ENCODE measurements at places on chromosomes 6 and 20.
A peak's percentile ranks its signal among the peaks of the same experiment; 100 is the strongest.

- peak; percentile 22 for DNase-seq
These were observed 2.4 kb downstream of the DYNLT1 start for GRCh38 chr6:158642097-158642601.

DNA sequence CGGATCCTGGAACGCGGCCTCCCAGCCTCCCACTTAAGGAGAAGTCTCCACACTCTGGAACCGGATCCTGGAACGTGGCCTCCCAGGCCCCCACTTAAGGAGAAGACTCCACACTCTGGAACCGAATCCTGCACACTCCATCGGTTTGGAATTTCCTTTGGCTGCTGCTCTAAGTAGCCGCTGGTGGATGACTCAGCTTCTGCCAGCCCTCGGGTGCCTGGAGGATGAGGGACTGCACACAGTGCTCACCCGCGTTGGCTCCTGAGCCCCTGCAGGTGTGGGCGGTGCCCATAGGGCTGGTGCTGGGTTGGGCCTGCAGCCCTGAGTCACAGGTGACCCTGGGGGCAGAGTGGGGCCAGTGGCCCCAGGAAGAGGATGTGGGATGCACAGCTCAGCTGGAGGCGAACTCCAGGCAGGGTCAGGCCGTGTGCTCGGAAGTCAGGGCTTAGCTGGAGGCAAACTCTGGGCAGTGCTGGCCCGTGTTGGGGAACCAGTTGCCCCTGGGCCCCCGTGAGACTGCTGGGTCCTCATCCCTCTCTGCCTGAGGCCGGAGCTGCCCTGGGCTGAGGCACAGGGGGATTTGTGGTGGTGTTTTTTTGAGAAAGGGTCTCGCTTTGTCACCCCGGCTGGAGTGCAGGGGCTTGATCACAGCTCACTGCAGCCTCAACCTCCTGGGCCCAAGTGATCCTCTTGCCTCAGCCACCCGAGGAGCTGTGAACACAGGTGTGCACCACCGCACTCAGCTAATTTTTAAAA is 13.9 kb upstream of the TNFRSF6B start:
- peak; percentile 68 for DNase-seq

GRCh38 chr6:33915134-33915533 is 111.3 kb upstream of the MLN start:
- peak; percentile 36 for DNase-seq

GRCh38 chr6:140403020-140403419 is 1028.6 kb upstream of the CITED2 start:
- DNase-seq = no peak

GRCh38 chr20:63222541-63222940 is 6.6 kb upstream of the YTHDF1 start:
- no peak for DNase-seq

DNA sequence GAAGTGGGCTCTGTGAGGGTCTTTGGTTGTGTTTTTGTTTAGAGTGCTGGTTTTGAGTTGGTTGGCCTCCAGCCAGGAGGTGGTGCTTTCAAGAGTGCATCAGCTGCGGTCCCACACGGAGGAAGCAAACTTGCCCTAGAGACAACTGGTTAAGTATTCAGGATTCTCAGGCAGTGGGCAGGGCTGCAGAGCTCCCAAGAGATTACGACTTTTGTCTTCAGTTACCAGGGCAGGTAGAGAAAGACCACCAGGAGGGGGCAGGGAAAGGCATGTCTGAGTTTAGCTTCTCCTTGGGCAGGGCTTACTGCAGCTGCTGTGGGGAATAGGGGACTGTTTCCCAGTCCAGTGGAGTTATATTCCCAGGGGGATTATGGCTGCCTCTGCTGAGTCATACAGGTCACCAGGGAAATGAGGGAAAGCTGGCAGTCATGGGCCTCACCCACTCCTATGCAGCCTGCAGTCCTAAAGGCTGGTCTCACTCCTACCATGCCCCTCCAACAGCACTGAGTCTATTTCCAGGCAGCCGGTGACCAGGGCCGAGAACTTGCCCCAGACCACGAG is 64.3 kb downstream of the TTI1 start:
- no peak for DNase-seq

DNA sequence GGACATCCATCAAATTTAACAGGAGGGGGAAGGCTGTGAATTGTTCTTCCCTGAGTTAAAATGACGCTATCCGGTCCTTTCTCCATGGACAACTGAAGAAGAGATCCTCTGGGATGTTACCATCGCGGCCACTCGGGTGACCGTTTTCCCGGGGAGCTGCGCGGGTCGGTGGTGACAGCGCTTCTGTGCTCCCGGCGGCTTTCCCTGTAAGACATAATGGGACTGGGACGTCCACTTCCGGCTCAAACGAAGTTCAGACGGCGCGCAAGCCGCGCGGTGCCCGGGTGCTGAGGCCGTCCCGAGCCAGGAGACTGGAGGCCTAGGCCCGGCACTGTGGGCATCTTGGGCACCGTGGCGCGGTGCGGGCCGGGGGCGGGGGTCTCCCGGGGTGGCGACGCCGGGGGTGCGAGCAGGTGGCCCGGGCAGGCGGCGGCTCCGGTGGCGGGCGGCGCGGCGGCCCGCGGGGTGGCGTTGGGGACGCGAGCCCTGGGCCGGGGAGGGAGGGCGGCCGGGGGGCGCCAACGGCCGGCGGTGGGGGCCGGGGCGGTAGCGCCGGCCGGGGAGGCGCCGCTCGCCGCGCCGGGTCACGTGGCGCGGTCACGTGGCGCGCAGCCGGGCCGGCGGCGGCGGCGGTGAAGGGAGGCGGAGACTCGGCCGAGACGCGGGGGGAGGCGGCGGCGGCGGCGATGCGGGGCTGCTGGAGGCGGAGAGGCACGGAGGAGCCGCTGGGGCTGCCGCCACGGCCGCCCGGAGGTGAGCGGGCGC is 63.6 kb downstream of the GTF2H5 start:
- DNase-seq = peak; percentile 92

GRCh38 chr6:6191476-6191875 is 129.0 kb downstream of the F13A1 start:
- peak; percentile 15 for DNase-seq

- peak; percentile 77 for DNase-seq
These were observed 15.5 kb downstream of the SDCBP2 start for GRCh38 chr20:1313236-1313964.

DNA sequence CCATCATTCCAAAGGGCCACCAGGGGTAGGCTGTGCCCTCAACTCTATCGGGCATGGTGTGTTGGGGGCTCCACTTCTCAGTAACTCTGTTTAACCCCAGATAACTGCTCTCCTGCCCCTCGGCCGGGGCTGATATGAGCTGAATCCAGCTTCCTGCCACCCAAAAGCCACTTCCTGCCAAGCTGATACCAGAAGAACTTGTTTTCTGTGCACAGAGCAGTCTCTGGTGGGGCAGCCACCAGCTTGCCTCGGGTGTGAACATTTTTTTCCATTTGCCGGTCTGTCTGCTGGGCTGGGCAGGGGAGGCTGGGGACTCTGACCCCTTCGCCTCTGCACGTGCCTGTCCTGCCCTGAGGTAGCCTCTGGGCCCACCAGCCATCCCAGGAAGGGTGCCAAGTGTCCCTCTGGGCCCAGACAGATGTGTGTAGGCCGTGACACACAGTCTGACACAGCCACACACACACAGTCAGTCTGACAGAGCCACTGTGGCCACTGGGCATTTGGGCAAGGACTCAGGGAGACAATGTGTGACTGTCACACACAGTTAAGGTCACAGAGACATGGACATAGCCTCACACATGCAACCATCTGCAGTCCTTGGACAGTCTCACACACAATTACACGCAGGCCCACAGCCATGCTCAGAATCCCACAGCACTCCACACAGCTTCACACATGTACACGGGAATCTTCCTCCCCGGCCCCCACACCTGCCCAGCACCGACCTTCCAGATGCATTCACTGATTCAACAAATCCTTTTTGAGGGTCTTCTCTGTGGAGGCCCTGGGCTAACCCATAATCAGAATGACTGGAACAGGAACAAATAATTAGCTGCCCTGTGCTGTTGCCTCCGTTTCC is 45.1 kb downstream of the NOL4L start:
- peak; percentile 78 for DNase-seq

DNA sequence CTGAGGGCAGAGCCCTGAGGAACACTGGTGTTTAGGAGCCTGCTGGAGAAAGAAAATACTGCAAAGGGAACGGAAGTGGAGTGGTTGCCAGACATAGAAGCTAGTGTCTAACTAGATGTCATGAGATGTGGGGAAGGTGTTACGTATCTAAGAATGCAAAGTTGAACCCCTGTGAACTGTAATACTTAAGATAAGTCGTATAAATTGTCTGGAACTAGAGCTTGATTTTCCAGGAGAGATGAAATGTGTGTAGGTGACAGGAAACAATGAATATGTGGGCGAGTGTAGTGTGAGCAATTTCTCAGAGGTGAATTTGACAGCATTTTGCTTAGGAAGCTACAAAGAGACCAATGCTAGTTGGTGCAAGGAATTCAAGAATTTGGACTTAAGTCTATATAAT is 27.9 kb downstream of the ESR1 start:
- no peak for DNase-seq

DNA sequence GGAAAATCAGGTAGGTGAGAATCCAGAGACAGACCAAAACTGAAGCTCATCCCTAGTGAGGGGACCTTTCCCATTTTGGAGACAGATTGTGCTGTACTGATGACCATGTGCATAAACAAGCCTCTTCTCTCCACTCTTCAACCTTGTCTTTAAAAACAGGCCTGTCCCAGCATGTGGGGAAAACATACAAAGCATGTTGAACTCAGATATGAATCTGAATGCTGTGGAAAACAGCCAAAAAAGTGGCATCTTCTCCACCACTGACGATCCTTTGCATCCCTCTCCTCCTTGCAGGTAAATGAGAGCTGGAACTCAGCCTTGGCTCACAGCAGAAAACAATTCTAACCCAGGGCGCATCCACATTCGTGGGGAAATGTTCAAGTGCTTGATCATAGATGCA is 123.7 kb upstream of the FOXQ1 start:
- DNase-seq = no peak

DNA sequence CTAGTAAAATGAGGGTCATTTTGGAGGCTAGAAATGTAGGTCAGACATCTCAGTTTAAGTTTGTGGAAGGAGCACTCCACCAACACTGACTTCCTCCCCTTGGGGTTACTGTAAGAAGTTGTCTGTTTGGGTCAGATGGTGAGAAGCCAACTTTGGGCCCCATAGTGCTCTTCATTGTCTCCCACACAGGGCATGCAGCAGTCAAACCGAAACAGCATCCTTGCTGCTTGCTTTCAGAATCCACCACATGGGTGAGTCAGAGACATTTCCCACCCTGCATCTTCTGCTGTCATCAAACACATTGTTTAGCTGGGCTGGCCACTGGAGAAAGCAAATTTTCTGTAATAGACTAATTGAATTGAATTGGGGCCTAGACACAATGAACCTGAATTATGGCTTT is 16.8 kb downstream of the IL17F start:
- no peak for DNase-seq

DNA sequence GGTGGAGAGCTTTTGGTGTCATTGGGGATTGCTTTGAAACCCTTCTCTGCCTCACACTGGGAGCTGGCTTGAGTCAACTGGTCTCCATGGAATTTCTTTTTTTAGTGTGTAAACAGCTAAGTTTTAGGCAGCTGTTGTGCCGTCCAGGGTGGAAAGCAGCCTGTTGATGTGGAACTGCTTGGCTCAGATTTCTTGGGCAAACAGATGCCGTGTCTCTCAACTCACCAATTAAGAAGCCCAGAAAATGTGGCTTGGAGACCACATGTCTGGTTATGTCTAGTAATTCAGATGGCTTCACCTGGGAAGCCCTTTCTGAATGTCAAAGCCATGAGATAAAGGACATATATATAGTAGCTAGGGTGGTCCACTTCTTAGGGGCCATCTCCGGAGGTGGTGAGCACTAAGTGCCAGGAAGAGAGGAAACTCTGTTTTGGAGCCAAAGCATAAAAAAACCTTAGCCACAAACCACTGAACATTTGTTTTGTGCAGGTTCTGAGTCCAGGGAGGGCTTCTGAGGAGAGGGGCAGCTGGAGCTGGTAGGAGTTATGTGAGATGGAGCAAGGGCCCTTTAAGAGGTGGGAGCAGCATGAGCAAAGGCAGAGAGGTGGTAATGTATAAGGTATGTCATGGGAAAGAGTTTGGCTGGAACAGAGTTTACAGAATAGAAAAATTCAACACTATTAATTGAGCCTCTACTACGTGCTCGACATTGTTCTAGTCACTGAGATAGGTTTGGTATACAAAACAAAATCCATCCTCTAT is 31.2 kb downstream of the SRSF3 start:
- peak; percentile 24 for DNase-seq

DNA sequence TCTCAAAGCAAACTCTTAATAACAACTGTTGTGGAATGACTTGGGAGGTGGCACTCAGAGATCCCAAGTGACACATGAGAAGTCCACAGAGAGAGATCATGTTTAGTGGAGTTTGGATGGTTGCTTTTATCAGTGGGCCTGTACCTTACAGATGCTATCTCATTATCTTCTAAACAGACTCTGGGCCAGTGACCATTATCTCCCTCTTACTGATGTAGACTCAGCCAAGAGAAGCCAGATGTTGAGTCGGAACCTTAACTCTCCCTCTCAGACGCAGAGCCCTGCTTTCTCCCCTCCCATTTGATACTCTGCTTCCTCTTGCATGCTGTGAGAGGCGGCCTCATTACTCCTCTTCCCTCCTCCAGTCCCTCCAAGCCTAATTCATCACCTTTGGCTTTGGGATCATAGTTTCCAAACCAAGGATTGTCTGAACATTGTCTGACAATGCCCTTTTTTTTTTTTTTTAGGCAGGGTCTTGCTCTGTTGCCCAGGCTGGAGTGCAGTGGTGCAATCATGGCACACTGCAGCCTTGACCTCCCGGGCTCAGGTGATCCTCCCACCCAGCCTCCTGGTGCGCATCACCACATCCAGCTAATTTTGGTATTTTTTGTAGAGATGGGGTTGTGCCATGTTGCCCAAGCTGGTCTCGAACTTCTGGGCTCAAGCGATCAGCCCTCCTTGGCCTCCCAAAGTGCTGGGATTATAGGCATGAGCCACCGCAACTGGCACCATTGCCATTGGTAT is 4.5 kb upstream of the DDR1 start:
- no peak for DNase-seq

GRCh38 chr6:46104209-46104608 is 25.6 kb upstream of the ENPP4 start:
- no peak for DNase-seq

GRCh38 chr6:91569071-91569470 is 982.2 kb upstream of the MAP3K7 start:
- DNase-seq = no peak

DNA sequence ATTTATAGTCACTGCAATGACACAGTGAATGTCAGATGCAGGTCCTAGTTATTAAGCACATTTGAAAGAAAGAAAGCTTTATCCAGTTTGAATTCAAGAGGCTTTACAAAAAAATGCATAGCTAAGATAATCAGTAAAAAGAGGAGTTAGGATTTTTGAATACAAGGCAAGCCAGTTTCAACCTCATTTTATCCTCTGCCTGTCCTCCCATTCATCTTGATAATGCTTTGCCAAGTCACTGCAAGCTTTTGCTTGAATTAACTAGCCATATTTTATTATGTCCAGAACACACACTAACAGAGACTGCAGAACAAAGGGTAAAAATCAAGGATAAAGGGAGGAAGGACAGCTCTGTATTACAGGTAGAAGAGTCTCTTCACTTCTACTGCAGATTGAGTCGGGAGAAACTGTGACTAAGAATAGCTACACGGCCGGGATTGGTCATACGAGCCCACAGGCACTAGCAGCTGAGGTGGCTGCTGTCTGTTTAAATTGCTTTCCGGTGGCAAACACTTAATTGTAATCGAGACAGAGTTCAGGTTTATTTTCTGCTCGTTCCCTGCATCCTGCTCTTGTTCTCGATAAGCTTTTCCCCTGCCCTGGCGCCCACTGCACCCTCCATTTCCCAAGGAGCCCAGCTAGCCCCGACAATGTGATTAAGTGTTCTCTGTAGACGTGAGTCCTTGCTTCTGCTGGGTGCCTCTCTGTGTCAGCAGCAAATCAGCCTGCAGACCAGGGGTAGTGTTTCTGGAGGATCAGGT is 30.5 kb upstream of the AKAP12 start:
- DNase-seq = no peak

- DNase-seq = no peak
These were observed 174.3 kb upstream of the STXBP5 start for GRCh38 chr6:147029923-147030322.

All from stomach (tissue), 19 donors.